Activated gamma-delta T cell treated with Interleukin-2 at 50 U/mL for 16 hours (primary cell): ENCODE measurements at places on chromosomes 12 and 14.

GRCh38 chr14:85535991-85536832, 6.3 kb downstream of the FLRT2 start:
- DNase-seq = no peak

- no peak for DNase-seq
Measured at GRCh38 chr14:60266021-60266937, 17.3 kb downstream of the PPM1A start.

DNA sequence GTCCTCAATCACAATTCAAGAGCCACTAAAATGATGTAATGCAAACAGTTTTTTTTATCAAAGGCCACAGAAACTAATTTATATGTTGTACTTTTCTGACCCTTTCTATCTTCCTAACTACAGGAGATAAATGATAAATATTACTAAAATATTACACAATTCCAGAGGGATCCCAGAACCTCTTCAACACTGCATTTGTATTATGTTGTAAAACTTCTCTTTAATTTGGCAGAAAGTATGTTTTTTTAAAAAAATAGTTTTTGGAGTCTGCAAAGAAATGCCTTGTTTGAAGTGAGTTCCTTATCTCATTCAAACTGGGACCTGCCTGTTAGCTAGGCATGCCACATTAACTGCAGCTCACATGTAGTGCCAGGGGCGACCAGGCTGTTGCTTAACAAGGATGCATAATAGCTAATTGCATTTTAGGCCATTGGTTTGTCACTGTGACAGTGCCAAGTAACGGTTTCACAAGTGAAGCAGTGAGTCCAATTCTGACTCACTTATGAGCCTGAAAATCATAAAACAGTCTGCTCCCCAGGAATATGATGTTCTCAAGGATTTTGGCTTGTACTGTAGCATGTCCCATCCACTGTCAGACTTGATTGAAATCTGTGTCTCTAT, 266.9 kb downstream of the KTN1 start:
- DNase-seq = no peak

GRCh38 chr14:25933731-25934130, 664.1 kb downstream of the NOVA1 start:
- DNase-seq = no peak

DNA sequence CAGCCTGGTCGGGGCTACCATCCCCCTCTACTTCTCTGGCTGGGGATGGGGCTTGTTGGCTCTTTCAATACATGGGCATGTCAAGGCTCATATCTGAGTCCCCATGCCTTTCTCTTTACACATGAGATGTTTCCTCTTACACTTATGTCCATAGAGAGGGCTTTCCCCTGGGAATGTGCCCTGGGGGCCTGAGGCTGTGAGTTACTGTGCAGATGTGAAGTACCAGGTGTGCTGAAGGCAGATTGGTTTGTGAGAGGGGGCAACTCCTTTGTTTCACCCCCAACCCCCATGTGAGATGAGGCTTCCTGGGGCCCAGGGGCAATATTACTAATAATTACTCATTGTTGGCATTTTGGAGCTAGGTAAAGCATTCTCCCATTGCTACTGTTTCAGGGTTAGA, 32.8 kb downstream of the NRXN3 start:
- no peak for DNase-seq

DNA sequence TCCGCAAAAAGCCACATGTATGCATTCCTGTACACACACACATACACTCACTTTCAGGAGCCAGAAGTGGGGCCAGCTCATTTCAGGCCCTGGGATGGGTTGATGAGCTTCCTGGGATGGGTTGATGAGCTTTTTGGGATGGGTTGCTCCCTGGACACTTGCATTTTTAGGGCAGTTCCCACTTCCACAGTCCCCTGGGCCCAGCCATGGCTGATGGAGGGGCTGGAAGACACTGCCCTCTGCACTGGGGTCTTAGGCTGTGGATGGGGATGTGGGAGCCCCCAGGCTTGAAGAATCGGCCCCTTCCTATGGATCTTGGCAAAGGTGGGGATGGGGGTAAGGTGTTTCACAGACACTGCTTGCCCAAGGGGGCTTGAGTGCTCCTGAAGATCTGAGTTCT, 12.7 kb downstream of the ACVRL1 start:
- no peak for DNase-seq

GRCh38 chr14:71247106-71247505, 339.8 kb downstream of the PCNX1 start:
- DNase-seq = no peak

DNA sequence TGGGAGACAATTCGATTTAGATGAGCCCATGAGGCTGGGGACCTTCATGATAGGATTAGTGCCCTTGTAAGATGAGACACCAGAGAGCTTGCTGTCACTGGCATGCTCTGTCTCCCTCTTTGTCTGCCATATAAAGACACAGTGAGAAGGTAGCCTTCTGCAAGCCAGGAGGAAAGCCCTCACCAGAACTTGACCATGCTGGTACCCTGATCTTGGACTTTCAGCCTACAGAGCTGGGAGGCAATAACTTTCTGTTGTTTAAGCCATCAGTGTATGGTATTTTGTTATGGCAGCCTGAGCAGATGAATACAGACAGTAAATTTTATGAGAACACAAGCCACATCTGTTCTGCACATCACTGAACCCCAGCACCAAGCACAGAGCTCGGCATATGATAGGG, 38.1 kb upstream of the RASSF3 start:
- DNase-seq = no peak

GRCh38 chr14:64035143-64035542, 182.3 kb downstream of the SYNE2 start:
- DNase-seq = no peak

DNA sequence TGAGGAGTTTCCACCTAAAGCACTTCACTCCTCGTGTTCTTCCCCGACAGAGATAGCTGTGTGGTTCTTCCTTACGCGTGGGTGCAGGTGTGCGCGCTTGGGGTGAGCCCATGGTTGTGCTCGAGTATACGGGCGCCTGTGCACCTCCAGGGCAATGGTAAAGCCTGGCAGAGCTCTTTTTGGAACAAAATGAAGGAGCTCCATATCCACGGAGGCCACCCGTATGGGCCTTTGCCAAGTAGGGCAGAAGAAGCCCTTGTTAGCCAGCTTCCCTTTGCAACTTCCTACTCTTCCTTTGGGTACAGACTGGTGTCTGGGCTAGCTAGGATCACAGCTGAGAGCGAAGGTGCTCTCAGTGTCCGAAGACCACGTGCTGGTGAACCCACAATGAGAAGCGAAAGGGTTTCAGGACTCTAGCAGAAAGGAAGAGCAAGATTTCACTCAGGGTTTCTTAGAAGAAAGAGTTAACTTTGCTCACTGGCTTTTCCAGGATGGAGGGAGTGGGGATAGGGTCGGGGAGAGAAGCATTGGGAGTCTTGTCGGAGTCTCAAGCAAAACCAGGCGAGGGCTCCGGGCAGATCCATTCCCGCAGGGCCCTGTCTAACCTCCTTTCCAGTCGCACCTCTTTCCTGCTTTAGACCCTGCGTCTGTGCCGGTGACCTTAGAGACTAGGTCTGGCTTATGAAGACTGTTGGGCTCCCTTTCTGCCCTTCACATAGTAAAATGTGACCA, 960 bp upstream of the LRFN5 start:
- no peak for DNase-seq

- DNase-seq = no peak
Measured at GRCh38 chr12:107554941-107555340, 130.7 kb upstream of the PWP1 start.

GRCh38 chr14:51432302-51432948, 192.4 kb downstream of the TMX1 start:
- no peak for DNase-seq

GRCh38 chr14:23284654-23285529, 1.0 kb downstream of the HOMEZ start:
- DNase-seq = no peak
